Uterus (tissue), 4 donors: ENCODE measurements at places on chromosomes 5 and 9. TPM values are rescaled to one million over a fixed set of nuclear protein-coding genes. Genes with fewer than 3 reads are reported as not detected.

The SMC2 gene
- 30.4 TPM for total RNA-seq

DNA sequence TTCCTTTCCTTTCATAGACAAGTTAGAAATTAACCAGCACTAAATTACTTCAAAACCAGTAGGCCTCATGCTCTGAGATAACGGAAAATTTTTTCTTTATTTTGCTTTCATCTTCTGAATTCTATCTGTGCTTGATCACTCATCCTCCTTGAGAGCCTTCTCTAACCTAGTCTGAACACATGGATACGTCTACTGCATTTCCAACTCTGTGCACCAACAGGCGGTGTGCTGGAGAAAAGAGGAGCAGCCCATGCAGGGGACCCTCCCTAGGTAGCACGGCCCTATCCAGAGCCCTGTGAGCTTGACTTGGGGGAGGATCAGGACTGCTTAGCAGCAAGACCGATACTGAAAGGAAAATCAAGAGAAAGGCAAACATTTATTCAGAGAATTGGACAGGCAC, 149.8 kb downstream of the AUH start:
- H3K4me3 ChIP-seq = no peak overlapping the region
- no peaks in the 10 kb centered on the region for H3K27me3 ChIP-seq
- H3K36me3 ChIP-seq = no peaks in the 10 kb centered on the region
- no peak for DNase-seq

The SV2C gene
- not detected for total RNA-seq

The ASPN gene
- total RNA-seq = 97.6 TPM

The PCDHGA1 gene
- 2.4 TPM for total RNA-seq
